ENCODE measurements at places on chromosomes 11 and 22. TPM values are rescaled to one million over a fixed set of nuclear protein-coding genes. Genes with fewer than 3 reads are reported as not detected.

FDX1 gene
- total RNA-seq = 7.3 TPM

PHOX2A gene
- total RNA-seq = not detected

NAP1L4 gene
- total RNA-seq = 129 TPM

MMP13 gene
- total RNA-seq = not detected

GATD1 gene
- 15.3 TPM for total RNA-seq

GRCh38 chr11:37519781-37520180 lies 921.7 kb upstream of the RAG2 start:
- no peak for DNase-seq

DNA sequence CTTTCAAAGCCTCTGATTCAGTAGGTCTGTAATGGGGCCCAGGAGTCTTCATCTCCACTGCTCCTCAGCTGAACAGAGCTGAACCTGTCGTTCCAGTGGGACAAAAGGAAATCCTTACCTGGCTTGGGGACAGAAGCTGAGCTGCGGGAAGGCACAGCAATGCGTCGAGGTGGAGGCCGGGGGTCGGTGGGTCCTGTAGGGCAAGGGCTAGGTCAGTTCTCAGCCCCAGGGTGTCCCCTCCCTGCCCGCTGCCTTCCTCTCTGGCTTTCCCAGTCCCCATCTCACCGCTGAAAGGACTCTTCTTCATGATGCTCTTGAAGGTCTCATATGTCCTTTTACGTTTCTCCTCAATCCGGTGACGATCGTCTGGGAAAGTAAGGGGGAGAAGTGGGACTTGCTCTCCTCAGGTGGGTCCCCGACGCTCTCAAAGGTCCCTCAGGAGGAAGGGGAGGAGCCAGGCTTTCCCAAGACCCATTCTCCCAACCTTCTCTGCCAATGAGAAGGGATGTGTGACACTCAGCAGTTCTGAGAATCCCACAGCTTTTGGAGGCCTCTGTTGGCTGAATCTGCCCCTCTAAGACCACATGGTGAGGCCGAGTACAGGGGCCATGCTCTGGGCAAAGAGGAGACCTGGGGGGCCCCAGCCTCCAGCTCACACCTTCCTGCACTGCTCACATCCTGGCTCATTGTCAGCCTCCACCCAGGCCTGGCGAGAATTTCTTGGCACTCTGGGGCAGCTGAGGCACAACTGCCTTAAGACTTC lies 7.0 kb downstream of the RELA start:
- no peak for DNase-seq

DNA sequence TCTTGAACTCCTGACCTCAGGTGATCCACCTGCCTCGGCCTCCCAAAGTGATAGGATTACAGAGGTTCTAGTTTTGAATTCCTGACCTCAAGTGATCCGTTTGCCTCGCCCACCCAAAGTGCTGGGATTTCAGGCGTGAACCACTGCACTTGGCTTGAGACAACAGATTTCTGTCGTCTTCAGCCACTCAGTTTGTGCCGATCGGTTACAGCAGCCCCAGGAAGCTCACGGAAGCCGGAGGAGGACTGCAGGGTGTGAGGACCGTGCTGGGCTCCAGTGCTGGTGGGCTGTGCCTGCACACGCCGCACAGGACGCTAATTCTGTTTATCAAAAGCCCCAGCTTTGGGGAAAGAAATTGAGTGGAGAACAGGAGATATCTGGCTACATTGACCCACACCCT lies 82.0 kb downstream of the CELSR1 start:
- DNase-seq = no peak

DNA sequence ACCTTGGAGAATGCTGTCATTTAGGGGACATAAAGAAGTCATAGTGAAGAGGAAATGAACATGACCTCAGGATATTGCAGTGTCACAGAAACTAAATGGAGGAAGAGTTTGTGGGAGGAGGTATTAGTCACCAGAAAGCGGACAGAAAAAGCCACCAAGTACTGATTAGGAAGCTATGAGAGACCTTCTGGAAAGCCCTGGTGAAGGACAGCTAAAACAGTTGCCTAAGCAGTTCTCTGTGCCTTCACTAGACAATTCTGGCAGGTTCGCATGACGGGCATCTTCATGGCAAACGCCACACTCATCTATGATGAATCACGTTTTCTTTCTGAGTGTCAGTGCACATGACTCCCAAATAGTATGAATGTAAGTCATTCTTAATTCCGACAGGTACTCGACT lies 325.8 kb downstream of the C11orf87 start:
- no peak for DNase-seq

- no peak for DNase-seq
Measured at GRCh38 chr22:25393121-25393805, 171.2 kb upstream of the GRK3 start.

DNA sequence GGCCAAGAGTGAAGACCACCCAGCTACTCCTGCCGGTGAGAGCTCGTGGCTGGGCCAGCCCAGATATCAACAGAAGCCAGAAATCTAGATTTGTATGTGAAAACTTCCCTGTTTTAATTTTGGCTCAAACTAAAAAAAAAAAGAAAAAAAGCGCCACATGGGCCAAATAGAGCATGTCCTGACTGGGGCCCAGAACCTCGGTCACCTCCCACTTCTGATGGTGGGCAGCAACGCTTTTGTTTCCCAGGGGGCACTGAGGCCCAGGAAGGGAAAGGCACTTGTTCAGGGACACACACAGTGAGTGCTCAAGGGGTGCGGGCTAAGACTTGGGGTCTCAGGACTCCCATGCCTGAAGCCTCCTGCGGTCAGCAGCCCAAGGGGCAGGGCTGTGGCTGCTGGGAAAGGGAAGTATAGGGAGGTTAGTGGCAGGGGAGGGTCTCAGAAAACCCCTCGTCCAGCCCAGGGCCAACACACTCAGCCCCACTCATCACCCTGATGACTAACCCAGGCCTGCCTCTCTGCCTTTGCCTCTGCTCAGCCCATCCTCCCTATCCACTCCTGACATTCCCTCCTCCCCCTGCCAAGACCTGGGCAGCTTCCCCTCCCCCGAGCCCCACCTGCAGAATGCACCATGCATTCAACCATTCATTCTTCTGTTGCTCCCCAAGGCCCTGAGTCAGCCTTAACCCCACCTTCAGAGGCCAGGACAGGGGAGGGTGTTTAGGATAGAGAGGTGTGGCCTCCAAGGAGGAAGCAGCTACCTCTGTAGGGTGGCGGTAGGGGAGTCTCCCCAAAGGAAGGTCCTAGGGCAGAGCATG lies 30.0 kb upstream of the TCF20 start:
- no peak for DNase-seq

- DNase-seq = no peak
Measured at GRCh38 chr11:108732395-108732794, 67.5 kb downstream of the DDX10 start.

DNA sequence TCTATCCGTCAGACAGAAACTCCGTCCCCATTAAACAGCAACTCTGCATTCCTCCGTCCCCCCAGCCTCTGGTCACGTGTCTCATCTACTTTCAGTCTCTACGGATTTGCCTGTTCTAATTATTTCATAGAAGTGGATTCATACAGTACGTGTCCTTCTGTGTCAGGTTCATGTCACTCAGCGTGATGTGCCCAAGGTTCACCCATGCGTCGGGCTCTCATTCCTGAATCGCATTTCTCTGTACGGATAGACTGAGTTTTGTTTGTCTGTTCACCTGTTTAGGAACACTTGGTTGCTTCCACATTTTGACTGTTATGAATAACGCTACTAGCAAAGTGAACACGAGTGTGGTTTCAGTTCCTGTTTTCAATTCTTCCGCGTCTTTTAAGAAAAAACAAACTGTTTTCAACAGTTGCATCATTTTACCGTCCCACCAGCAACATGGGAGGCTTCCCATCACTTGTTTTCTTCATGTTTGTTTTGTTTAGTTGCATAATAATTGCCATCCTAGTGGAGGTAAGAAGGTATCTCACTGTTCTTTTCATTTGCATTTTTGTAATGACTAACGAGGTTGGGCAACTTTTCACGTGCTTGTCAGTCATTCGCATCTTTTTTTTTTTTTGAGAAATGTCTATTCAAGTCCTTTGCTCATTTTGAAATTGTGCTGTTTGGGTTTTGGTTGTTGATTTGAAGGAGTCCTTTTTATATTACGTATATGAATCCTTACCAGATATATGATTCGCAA lies 8.9 kb upstream of the NLRP6 start:
- peak; percentile 15 for DNase-seq
